GM23248 (cell line): ENCODE measurements at places on chromosomes 4 and X.

- DNase-seq: peak; percentile 0
These were observed 48.6 kb upstream of the STARD8 start for GRCh38 chrX:68598841-68599240.

DNA sequence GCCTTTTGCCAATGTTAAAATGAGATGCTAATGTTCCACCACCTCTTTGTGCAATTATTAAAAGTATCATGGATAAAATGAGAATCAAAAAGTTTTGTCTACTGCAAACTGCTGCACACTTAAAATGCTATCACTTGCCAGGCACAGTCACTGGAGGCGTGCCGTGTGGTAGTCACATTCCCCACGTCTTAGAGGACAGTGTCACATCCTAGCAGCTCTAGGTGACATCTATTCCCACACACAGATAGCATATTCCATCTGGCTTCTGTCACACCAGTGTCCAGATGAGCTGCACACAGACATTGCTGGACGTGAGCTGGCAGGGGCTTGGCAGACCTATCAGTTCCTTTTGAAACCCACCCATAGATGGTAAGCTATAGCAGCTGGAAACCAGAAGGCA, 47.0 kb downstream of the NSG1 start:
- no peak for DNase-seq

DNA sequence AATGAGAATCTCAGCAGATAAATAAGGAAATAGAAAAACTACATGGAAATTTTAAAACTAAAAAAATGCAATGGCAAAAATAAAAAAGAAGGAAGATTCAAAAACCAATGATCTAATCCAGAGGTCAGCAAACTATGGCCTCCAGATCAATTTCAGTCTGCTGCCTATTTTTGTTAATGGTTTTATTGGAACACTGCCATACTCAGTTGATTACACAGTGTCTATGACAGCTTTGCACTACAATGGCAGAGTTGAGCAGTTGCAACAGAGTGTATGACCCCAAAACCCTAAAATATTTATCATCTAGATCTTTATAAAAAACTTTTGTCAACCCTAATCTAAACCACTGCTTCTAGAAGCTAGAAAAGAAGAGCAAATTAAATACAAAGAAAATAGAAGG, 170.3 kb downstream of the RAB28 start:
- DNase-seq: no peak

GRCh38 chrX:86263526-86263925, 115.3 kb downstream of the DACH2 start:
- DNase-seq: no peak

- peak; percentile 35 for DNase-seq
These were observed 8.1 kb upstream of the DKK2 start for GRCh38 chr4:107044170-107044569.

GRCh38 chr4:83832110-83832825, 296.4 kb downstream of the GPAT3 start:
- no peak for DNase-seq

DNA sequence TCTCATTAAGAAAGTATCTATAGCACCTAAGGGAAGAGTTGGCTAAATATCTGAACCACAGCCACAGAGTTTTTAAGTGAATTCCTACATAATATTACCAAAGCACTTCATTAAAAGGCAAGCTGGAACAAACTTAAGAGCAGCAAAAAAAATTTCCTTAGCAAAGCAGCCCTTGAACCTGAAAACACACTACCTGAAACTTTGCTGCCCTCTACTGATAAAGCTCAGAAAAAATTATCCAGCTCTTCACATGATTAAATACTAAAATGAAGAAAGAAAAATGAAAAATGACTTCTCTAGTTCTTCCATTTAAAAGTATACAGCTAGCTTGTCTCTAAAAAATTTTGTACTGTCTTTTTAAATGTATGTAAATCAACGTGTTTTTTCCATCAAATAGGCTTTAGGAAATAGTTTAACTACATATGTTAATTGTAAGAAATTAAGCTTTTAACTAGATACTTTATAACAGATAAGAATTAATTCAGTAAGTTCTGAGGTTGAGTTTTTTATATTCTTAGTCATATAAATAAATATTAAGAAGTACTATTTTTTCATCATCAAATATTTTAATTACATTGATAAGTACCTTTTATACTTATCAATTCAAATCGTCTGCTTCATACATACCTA, 156.1 kb downstream of the STPG2 start:
- DNase-seq: peak; percentile 31

- DNase-seq: peak; percentile 84
These were observed 409.8 kb upstream of the GALNT7 start for GRCh38 chr4:172758586-172759340.

- DNase-seq: no peak
These were observed 644.7 kb upstream of the PCDH10 start for GRCh38 chr4:132504438-132504837.

DNA sequence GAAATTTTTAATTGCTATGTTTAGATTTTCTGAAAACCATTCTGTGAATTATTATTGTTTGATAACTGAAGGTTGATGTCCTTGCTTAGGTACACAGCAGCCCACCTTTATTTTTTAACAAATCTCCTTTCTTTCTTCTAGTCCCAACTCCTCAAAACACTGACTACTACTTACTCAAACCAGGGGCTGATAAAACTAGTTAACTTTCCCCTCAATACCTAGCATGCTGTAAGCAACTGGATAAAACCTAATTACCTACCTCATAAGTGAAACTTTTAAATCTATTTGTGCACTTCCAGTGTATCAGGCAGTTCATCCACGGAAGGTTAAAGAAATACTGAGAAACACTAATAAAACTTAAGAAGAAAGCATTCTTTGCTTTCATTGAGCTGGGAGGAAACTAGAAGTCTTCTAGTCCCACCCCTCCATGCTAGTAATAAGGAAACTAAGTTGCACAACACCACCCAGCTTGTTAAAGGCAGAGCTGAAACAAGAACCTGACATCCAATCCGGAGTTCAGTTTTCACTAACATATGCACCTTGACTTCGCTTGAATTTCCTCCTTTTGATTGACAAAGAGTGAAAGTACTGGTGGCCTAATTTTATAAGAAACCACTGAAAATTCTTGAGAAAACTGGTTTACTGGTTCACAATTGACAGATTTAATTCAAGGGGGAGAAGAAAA, 180.2 kb upstream of the TET2 start:
- DNase-seq: no peak

- DNase-seq: peak; percentile 58
These were observed 306.6 kb downstream of the STK32B start for GRCh38 chr4:5357870-5358269.

DNA sequence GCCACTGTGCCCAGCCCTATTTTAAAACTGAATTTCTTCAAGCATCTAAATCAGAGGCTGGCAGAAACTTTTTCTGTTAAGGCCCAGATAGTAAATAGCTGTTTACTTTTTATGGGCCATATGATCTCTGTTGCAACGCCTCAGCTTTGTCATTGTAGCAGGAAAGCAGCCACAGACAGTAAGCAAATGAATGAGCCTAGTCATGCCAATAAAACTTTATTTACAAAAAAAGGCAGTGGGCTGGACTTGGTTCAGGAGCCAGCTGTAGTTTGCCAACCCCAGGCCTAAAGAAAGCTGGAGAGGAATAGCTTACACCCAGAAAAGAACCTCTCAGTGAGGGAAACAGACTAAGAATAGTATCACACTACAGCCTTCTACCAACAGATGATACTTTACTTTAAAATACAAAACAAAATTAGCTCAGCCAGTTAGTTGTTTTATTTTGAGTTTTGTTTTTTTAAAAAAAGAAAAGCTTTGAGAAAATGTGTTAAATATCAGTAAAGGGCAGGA, 25.5 kb downstream of the CHST7 start:
- peak; percentile 15 for DNase-seq

DNA sequence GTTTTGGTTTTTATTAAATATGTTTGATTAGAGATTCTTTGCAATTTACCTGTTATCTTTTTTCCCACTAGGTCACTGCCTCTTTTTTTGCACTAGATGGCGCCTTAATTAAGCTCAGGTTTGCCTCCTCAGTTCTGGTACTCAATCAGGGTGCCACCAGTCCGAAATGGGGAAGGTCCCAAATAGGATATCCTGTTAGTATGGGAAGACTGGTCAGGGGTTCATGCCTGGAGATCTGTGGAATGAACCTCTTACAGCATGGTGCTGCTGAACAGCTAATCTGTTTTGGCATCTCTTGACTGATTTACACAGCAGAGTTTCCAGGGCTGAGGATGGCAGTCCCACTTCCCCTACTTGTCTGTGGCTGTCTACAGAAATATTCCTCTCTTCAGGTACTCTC, 24.2 kb upstream of the VSIG1 start:
- peak; percentile 13 for DNase-seq
